SW480 (cell line): ENCODE measurements at places on chromosomes 4 and X.

DNA sequence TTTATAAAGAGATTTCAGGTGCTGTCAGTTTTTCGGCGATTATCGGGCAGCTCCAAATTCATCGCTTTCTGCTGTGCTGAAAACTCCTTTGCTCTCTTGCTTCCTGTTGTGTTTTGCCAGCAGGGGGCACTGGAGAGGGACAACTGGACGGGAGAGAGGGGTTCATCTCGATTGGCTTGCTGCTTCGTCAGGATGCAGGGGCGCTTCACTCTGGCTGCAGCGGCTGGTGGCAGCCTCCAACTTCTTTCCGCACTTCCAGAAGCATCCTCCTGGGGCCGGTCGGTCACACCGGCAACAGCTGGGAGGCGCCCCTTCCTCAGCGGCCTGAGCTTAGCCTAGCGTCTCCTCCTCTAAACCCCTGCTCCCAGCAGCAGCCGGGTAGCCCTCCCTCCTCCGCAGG is 29.5 kb downstream of the MSL3 start:
- DNase-seq, result no peak

DNA sequence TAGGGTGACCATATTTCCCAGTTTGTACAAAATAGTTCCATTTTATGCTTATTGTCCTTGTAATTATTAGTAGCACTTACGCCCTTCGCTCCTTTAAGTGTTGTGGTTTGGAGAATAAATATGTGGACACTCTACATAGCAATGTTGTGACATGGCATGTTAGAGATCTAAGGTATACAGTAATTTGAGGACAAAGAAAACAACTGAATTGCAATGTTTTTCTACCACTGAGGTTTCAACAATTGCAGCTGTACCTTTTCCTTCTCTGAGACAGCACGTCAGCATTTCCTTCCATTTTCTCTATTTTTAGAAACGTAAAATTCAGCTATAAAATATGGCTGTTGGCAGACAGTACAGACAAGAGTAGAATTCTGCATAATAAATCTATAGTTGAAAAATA is 323.1 kb downstream of the MAPK10 start:
- peak; percentile 15 for DNase-seq

GRCh38 chr4:110119880-110120279 is 78.5 kb downstream of the ELOVL6 start:
- DNase-seq, result no peak

DNA sequence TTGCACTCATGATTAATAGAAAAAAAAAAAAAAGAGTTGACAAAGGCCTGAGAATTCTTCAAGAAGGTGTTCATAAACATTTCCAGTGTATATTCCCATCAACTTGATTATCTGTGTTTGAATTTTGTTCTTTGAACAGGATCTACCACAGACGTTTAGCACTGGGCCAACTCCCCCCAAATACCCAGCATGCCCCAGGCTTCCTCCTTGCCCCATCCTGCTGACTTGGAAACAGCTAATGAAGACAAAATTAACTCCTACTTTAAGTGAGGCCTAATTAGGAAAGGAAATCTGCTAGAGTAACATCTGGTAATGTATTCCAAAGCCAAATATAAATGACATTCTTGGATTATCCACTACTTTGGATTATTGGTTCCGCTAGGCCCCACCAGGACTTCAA is 52.5 kb downstream of the PPARGC1A start:
- no peak for DNase-seq

GRCh38 chr4:123193802-123194367 is 202.7 kb upstream of the SPRY1 start:
- DNase-seq, result no peak

DNA sequence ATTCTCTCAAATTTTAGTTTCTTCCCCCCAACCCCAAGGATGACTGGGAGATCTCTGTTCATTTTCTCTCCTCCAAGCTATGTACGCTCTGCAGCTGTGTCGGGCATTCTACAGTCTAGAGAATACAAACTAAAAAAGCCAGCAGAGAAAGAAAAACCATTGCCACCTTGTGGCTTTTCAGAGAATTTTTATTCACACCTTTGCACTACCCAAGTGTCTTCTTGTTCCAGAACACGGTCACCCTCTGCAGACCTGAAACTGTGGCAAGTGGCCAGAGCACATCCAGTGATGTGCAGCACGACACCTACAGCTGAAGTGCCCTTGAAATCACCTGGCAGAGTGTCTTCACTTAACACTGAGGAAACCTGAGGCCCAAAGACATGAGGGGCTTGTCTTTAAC is 68.6 kb downstream of the CHST7 start:
- DNase-seq, result peak; percentile 22

- DNase-seq, result no peak
Observed at GRCh38 chrX:7987160-7988012, 60.2 kb upstream of the PNPLA4 start.

DNA sequence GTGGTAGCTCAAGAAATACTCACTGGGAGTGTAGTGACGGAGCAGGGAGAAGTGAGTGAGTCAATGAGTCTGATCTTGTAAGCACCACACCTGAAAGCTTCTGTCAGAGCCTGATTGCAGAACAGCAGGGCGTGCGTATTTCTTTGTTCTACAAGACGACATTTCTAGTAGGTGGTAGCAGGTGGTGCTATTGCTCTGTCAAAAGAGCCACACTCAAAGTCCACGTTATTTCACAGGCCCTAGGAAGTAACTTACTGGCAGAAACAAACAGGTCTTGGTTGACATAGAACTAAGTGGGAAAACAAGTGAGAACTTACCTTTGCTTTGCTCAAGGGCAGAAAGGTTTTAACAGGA is 46.4 kb upstream of the SPRY1 start:
- peak; percentile 86 for DNase-seq

DNA sequence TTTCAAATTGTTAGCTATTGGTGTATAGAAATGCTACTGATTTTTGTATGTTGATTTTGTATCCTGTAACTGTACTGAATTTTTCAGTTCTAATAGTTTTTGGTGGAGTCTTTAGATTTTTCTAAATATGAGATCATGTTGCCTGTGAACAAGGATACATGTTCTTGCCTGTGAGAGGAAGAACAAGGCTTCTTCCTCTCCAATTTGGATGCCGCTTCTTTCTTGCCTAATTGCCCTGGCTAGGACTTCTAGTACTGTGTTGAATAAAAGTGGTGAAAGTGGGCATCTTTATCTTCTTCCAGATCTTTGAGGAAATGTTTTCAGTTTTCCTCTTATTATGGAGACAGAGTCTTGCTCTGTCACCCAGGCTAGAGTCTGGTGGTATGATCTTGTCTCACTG is 16.2 kb upstream of the NAP1L5 start:
- no peak for DNase-seq

- no peak for DNase-seq
Observed at GRCh38 chrX:150696866-150697265, 3.7 kb downstream of the MTMR1 start.

DNA sequence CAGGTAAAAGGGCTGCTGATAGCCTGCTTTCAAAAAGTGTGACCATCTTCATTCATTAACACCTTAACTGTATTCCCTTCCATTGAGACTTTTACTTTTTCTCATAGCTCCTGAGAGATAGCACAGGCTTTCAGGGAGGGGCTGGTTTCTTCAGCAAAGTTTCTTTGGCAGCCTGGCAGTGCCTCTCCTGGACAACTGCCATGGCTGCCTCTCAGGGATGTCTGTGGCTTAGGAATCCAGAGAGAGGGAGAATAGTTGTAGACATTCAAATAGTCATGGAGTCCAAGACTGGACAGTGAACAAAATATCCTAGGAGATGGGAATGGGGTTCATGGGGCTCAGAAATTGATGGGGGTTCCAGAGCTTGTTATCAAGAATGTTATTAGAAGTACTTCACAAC is 81.1 kb downstream of the FAM47B start:
- DNase-seq, result no peak

DNA sequence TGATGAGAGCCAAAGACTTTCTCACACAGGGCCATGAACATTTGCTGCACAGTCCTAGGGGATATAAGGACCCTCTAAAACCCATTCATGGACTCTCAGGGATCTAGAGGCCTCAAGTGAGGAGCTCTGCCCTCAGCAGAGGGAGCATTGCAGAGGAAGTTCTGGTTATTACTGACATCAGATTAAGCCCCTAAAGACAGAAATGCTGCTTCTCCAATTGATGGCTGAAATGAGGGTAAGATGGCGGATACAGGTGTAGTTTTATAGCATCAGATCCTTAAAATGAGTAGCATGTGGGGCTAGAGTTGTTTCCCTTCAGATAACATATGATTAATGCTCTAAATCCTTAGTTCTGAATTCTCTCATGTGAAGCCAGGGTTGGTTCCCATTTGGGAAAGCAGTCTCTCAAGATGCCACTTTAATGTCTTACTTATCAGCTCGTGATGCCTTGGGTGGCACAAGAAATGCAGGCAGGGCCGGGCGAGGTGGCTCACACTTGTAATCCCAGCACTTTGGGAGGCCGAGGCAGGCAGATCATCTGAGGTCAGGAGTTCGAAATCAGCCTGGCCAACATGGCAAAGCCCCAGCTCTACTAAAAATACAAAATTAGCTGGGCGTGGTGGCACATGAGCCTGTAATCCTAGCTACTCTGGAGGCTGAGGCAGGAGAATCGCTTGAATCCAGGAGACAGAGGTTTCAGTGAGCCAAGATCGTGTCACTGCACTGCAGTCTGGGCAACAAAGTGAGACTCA is 7.9 kb downstream of the RHOH start:
- no peak for DNase-seq

DNA sequence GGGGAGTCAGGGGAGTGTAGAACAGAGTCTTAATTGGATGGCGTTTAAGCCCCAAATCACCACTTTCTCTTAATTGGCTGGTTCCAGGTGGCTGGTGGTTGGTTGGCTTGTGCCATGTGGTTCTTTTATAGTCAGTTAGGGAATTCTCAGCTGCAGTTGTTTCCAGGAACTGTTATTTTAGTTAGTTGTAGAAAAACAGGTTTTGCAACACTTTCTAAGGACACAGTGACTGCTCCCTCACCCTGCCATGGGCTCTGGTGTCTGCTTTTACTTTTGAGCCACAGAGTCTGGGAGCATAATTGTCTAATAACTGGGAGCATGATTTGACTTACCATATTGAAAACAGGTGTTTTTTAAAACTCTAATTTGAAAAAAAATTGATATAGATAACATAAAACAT is 75.8 kb upstream of the PCDH18 start:
- no peak for DNase-seq

GRCh38 chr4:108762559-108763225 is at the start of gene ETNPPL:
ETNPPL (minus strand) TSS chr4:108763053; CDS start chr4:108762898, 155 bp downstream.
- DNase-seq, result peak; percentile 29

DNA sequence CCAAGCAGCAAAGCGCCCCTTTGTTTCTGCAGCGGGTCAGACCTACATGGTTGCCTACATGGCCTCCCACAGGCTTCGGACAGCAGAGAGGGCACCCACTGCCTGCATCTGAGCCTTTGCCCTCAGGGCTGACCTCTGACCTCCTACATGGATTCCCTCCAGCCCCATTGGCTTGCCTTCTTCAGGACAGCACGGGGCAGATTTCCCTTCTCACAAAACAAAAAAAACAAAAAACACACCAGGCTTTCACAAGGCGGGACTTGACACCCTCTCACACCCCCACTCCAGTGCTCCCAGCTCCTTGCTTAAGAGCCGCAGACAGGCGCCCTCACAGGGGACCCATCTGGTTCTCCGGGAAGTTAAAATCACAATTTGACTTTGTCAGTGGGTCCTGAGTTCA is 32.9 kb downstream of the ZFYVE28 start:
- DNase-seq, result no peak

GRCh38 chr4:189815404-189816192 is 125.1 kb upstream of the FRG1 start:
- DNase-seq, result no peak

GRCh38 chr4:151575646-151576045 is 166.7 kb downstream of the FHIP1A start:
- no peak for DNase-seq
